ENCODE measurements at places on chromosomes 6 and 20. TPM values are rescaled to one million over a fixed set of nuclear protein-coding genes. Genes with fewer than 3 reads are reported as not detected.

HLA-DQA1 gene
- 113 TPM for polyA plus RNA-seq

CST5 gene
- 0.65 TPM for polyA plus RNA-seq

CALHM4 gene
- polyA plus RNA-seq = not detected

SUN5 gene
- polyA plus RNA-seq = not detected

BIRC7 gene
- polyA plus RNA-seq = 0.57 TPM

SYNCRIP gene
- polyA plus RNA-seq = 35.4 TPM

RSPO4 gene
- polyA plus RNA-seq = 2.6 TPM

C4B gene
- polyA plus RNA-seq = 296 TPM

C20orf141 gene
- not detected for polyA plus RNA-seq

ANKS1A gene
- polyA plus RNA-seq = 15.4 TPM

OGFR gene
- polyA plus RNA-seq = 73.1 TPM

VSTM2L gene
- 38.0 TPM for polyA plus RNA-seq

BICRAL gene
- 6.8 TPM for polyA plus RNA-seq

ANGPT4 gene
- 0.02 TPM for polyA plus RNA-seq

IMPG1 gene
- polyA plus RNA-seq = not detected

DCDC2 gene
- 2.6 TPM for polyA plus RNA-seq

BMP5 gene
- polyA plus RNA-seq = 1.2 TPM
